ENCODE measurements at places on chromosomes 2 and 18. TPM values are rescaled to one million over a fixed set of nuclear protein-coding genes. Genes with fewer than 3 reads are reported as not detected.
A peak's percentile ranks its signal among the peaks of the same experiment; 100 is the strongest.

DNA sequence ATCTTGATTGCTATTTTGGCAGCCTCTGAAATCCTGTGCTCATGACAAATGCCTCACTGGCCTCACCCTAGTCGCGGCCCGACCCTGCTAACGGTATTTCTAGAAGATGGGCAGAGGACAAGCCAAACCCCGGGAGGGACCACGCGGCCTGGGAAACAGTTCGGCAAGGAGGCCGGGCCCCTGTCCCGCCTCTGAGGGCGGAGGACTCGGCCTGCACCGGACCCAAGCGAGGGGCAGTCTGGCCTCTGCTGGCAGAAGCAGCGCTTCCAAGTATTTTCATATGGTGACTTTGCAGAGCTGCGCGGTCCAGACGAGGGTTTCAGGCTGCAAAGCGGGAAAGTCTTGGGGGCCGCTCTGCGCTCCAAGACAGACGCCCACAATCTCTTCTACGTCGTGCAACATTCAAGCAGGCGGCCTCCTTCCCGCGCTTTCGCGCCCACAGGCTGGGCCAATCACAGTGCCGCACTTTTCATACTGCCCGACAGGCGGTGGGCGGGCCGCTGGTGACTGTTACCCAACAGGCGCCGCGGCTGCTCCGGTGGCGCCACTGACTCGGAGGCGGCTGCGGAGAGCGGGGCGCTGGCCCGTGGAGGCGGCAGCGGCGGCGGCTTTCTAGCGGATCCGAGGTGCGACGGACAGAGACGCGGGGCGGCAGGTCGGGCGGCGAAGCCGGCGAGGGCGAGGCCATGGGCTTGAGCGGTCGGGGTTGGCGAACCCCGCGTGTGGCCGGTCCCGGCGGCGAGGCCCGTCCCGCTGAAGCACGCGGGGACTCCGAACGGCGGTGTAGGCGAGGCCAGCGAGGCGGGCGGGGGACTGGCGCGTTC lies at the start of gene RBM44:
TSS of gene RBM44 (plus strand) at position 544 of the 824 bp plus-strand sequence. CDS start 14,831 bp downstream, outside the sequence.
- DNase-seq: no peak

GRCh38 chr18:40035966-40036365 lies 1919.1 kb upstream of the PIK3C3 start:
- DNase-seq: no peak

DNA sequence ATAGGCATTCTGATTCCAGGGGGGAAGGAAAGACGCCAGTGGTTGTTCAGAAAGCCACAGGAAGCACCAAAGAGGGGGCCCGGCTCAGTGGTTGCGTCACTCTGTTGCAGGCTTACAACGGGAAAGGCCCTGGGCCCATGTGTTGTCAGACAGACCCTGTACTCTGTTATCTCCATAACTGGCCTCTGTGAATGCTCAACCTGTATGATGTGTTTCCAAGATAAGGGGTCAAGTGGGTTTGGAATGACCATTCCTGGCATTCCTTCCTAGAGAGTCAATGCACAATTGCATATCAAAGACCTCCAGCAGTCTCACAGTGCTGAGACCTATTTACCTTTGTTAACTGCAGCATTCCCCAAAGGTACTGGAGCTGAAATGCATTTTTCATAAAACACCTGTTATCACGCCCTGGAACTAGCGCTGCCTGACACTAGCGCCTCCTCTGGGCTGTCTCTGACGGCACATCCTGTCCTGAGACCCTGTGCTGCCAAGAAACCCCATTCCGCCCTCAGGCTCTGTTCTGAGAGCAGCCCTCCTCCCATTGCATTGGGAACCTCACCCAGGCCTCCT lies 13.2 kb upstream of the LRRFIP1 start:
- no peak for DNase-seq

The SLC16A14 gene
- total RNA-seq: not detected

The APCDD1 gene
- not detected for total RNA-seq

DNA sequence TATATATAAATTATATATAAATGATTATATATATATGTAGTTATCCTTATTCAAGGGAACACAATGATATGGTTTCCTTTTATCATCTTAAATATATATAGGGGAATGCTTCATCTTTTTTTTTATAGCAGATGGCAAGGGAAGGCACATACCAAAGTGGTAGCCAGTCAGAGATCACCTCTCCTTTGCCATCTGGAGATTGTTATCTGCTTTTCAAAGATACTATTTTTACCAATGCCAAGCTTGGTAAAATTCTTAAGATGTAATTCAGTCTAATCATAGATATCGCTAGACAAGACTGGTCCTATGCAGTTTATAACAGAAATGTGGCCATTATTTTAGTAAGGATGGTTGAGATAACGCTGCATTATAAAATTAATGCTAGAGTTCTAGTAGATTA lies 64.7 kb upstream of the DSEL start:
- DNase-seq: no peak

DNA sequence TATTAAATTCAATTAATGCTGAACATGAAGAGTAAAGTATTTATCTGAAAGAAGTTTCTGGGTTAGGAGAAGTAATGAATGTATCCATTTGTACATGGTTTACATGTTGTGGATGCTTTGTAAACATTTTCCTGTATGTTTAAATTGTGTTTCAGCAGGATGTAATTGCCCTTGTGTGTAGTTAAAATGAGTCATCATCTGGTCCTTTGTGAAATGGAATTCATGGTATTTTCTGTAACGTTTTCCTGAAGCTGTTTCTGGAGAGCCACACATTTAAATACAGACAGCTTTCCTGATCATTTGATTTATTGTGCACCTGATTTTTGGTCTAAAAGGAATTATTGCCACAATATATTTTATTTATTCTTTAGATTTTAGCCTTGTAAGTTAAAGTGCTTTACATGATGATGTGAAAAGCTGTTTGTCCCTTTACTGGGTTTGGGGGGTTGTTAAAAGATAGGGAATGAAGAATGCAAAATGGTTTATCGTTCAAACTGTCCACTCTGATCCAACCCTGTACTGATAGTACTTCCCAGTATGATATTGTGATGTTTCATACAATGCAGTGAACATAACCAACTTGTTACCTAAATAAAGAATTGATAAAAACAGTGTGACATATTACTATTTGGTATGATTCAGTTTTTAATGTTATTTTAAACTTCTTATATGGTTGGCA lies 41.7 kb upstream of the SLC3A1 start:
- peak; percentile 41 for DNase-seq

GRCh38 chr2:156380117-156380645 lies 47.7 kb upstream of the NR4A2 start:
- no peak for DNase-seq

The SLC40A1 gene
- 0.92 TPM for total RNA-seq

- DNase-seq: peak; percentile 57
Measured at GRCh38 chr2:177598326-177599138, 206.0 kb downstream of the AGPS start.

DNA sequence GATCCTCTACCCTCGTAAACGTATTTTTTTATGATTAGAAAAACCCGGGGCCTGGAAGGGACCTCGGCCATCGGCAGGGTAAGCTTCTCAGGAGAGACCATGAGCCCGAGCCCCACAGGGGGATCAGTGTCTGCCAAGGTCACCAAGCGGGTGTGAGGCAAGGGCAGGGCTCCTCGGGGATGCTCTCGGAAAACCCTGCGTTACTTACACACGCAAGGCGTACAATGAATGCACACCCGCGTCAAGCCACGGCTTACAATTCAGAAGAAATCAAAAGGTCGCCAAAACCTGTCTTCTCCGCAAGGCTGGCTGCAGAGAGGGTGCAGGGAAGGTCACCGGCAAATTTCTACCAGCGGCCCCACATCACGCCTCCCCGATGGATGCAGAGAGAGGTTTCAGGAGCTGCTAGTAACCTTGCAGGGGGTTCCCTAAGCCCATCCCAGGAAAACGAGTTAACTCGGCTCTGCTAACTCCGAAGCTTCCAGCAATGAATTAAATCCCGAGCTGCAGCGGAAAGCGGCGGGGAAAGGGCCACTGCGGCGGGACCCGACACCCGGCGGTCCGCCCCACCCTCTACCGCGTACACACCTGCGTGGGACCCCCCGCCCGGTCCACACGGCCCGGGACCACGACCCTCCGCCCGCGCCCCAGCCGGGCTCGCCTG lies 638 bp downstream of the ST3GAL5 start:
- peak; percentile 24 for DNase-seq

DNA sequence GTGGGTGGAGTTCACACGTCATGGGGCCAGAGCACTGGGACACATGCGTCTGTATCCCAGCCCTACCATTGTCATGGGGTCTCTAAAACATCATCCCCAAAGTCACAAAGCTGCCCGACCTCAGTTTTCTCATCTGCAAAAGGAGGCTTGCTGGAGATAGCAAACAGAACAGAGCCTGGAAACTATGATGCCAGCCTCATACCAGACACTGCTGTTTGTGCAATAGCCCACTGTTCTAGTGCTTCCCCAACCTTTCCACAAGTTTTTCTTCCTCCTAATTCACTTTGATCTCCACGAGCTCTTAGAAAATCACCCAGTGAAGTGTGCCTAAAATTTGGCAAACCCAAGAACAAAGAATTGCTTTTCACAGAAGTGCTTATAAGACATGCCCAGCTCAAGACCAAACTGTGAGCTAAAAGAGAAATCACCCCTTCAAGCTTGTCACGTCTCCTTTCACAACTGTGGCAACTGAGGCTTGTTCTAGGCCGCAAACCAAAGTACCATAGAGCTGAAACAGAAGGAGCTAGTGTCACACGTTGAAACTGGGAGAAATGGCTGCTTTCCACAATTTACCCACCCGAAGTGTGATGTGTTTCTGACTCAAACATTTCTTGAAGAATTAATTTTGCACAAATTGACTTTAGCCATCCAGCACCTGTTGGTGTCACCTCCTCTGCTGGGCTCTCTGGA lies 162.7 kb upstream of the ID2 start:
- no peak for DNase-seq

DNA sequence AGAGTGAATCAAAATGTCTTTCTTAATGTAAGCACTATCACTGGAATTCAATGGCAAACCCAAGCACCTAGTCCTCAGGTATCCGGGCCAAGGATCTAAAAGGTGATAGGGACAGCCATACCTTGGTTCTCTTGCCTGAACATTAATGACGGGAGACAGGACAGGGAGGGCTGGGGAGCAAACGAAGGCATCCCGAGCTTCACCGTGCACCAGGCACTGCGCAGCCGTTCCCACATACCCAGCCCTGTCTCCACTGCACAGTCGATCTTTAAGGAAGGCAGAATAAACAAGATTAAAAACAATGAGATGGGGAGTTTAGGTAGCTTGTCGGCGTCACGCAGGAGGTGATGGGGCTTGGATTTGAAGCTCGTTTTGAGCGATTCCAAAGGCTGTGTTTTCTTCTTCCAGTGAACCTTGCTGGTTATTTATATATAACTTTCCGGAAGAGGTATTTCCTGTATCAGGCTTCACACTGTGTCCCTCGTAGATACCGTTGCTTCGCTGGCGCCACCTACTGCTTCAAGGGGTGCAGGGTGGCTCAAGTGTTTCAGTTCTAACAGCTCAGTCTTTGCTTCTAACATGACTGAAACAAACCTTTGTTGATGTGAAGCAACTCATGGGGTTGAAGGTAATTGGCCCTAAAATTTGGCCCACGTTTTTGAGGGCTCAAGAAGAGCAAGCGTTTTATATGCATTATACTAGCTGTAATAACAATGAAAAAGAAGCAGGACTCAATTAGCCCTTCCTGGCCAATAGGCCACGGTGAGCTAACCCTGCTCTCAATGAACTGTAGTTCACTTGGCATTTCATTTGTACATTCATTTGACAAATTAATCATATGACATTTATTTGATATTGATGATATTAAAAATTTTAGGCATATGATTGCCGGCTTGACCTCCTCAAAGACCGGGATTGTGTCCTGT lies 77.4 kb downstream of the DCDC2C start:
- peak; percentile 89 for DNase-seq

The CCDC141 gene
- 0.13 TPM for total RNA-seq

- no peak for DNase-seq
Measured at GRCh38 chr18:78665644-78666043, 314.0 kb upstream of the SALL3 start.

GRCh38 chr2:105417857-105418436 lies 19.1 kb upstream of the FHL2 start:
- DNase-seq: no peak

The SPEG gene
- 2.3 TPM for total RNA-seq

The MC4R gene
- not detected for total RNA-seq

DNA sequence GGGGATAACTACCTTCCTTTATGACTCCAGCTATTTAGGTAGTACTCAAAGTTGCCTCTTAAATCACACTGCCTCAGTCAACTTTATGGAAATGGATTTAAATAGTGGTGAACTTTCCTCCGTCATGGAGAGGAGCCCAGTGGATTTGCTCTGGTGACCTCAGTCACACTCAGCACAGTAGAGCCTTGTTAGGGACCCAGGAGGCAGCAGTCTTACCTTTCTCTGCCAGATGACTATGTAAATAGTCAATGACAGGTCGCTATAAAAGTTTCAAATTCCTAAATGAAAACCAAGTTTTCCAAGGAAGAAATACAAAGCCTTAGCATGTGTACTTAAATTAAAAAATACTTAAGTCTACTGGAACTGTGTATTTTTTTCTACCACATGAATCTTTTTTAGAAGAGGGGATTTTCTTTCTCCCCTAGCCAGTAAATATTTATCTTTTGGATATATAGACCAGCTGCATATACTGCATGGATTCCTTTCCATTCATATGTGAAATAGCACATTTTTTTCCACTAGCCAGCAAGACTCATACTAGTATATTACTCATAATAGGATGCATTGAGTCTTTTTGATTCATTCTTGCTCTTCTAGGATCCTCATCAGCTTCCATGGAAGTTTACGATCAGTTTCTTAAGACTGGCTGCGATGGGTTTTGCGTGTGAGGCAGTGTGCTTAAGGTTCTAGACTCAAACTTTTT lies 147.1 kb downstream of the FMNL2 start:
- no peak for DNase-seq

The AQP12B gene
- total RNA-seq: not detected

The REG3A gene
- not detected for total RNA-seq

DNA sequence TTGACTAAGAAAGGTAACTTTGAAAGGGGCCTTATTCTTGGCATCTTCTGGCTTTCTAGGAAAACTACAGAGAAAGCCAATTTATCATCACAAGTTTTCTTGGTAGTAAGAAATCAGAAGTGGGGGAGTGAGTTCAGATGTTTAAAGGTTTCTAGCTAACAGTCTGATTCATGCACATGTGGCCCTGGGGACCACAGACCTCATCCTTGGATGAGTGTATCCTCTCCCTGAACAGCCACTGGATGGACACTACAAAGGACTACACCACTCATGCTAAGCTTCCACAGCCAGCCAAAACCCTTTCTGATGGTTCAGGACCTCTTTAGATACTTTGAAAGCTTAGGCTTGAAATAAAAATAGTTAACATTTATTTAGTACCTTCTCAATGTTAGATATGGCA lies 218.3 kb upstream of the STK17B start:
- DNase-seq: no peak
